ENCODE measurements at places on chromosomes 16 and 17. TPM values are rescaled to one million over a fixed set of nuclear protein-coding genes. Genes with fewer than 3 reads are reported as not detected.

DNA sequence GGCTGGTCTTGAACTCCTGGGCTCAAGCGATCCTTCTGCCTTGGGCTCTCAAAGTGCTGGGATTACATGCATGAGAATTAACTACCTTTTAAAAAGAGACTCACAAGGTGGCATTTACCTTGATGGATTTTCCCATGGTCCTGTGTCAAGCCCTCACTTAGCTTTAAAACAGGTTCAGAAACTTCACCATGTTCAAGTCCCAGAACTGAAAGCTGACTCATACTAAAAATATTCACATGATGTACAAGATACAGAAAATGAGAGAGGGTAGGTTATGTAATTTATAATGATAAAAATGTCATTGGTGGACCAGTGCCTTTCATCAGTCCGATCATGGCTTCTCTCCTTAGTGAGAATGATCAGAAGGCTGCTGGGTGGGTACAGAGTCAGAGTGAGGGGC is 4.3 kb upstream of the AKAP1 start:
- H3K27ac ChIP-seq, result no peak overlapping the region
- no peaks in the 10 kb centered on the region for H3K27me3 ChIP-seq
- DNase-seq, result no peak
- H3K4me1 ChIP-seq, result no peaks in the 10 kb centered on the region
- H3K4me3 ChIP-seq, result no peak overlapping the region

DNA sequence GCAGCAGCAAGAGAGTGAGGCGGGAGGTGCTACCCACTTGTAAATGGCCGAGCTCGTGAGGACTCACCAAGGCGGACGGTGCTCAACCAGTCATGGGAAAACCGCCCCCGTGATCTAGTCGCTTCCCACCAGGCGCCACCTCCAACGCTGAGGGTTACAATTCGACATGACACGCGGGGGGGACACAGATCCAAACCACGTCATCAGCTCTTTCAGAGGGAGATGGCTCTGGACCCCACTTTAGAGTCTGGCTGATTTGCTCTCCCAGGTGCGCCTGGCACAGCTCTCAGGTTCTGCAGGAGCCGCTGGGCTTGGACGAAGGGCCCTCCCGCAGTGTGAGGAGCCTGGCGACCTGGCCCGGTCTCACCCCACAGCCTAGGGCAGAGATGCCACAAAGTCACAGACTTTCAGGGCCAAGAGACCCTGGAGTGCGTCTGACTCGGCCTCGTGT is 21.1 kb upstream of the DOC2B start:
- no peaks in the 10 kb centered on the region for H3K27me3 ChIP-seq
- no peaks in the 10 kb centered on the region for H3K36me3 ChIP-seq
- no peak for DNase-seq
- H3K4me1 ChIP-seq, result no peaks in the 10 kb centered on the region
- no peak overlapping the region for H3K27ac ChIP-seq

- no peak overlapping the region for H3K27ac ChIP-seq
- no peak for DNase-seq
- no peak overlapping the region for H3K4me3 ChIP-seq
- H3K36me3 ChIP-seq, result no peaks in the 10 kb centered on the region
- no peaks in the 10 kb centered on the region for H3K27me3 ChIP-seq
These were observed 7.5 kb downstream of the FLOT2 start for GRCh38 chr17:28889996-28890395.

GRCh38 chr16:29204806-29205135 is 201.7 kb downstream of the NPIPB11 start:
- no peaks in the 10 kb centered on the region for H3K27me3 ChIP-seq
- H3K36me3 ChIP-seq, result no peaks in the 10 kb centered on the region
- H3K27ac ChIP-seq, result no peak overlapping the region
- H3K4me1 ChIP-seq, result no peaks in the 10 kb centered on the region

- no peaks in the 10 kb centered on the region for H3K36me3 ChIP-seq
- H3K4me3 ChIP-seq, result no peak overlapping the region
- no peak overlapping the region for H3K27ac ChIP-seq
- DNase-seq, result no peak
- no peaks in the 10 kb centered on the region for H3K27me3 ChIP-seq
These were observed 80.8 kb downstream of the CNGB1 start for GRCh38 chr16:57889960-57890751.

The CSNK1D gene
- total RNA-seq, result 50.7 TPM

All from breast epithelium (tissue), 4 donors.